ENCODE measurements at places on chromosomes 12 and 14. TPM values are rescaled to one million over a fixed set of nuclear protein-coding genes. Genes with fewer than 3 reads are reported as not detected.

DNA sequence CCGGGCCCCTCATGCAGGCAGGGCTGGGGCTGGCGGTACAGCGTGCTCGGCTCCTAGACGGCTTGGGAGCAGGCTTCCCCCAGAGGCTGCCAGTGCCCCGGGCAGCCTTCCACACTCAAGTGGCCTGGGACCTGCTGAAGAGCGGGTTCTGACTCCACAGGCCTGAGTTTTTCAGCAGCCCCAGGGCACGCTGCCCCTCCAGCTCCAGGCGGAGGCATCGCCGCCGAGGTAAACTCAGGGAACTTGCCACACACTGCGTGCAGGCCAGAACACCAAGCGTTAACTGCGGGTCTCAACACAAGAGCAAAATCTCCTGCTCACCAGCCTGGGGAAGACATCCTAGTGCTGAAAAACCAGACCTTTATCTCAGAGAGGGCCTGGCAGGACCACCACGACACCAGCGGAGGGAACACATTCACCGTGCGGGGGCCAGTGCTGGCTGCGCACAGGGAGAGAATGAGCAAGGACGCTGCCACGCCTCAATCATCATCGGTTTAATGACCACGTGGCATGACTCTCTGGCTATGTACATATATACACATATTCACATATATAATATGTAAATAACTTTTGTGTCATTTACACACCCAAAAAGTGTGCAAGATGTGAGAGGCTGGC lies 21.3 kb downstream of the PSMC1 start:
- no peak for DNase-seq

GRCh38 chr14:24915958-24916595 lies 133.9 kb downstream of the STXBP6 start:
- DNase-seq: no peak

GRCh38 chr14:104244221-104245011 lies 106.0 kb downstream of the KIF26A start:
- DNase-seq: peak; percentile 23

Gene TSPAN19
- 2.9 TPM for total RNA-seq

DNA sequence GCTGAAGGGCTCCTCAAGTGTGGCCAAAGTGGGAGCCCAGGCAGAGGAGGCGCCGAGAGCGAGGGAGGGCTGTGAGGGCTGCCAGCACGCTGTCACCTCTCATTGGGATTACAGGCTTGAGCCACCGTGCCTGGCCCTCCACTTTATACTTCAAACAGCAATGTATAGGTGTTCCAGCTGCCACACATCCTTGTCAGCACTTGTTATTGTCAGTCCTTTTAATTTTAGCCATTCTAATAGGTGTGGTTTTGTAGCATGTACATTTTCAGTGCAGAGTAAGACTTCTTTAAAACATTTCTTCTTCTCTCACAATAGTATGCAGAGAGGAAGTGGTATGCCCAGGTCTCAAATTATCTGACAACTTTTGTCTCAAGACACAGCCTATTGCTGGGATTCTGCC lies 27.5 kb upstream of the HNF1A start:
- no peak for DNase-seq

- DNase-seq: no peak
Observed at GRCh38 chr12:104181313-104181712, 34.3 kb upstream of the TXNRD1 start.
